ENCODE measurements at places on chromosomes 7 and 10. TPM values are rescaled to one million over a fixed set of nuclear protein-coding genes. Genes with fewer than 3 reads are reported as not detected.
A peak's percentile ranks its signal among the peaks of the same experiment; 100 is the strongest.

The ZNF467 gene
- 1.4 TPM for total RNA-seq

The CLIP2 gene
- total RNA-seq: 96.1 TPM

The MYPN gene
- not detected for total RNA-seq

- H3K4me1 ChIP-seq: peaks cover 12% of the 10 kb centered on the region
- H3K36me3 ChIP-seq: no peaks in the 10 kb centered on the region
- H3K4me3 ChIP-seq: no peak overlapping the region
- H3K27me3 ChIP-seq: no peaks in the 10 kb centered on the region
- no peak overlapping the region for H3K27ac ChIP-seq
Observed at GRCh38 chr10:24706479-24707118, 17.1 kb downstream of the ARHGAP21 start.

DNA sequence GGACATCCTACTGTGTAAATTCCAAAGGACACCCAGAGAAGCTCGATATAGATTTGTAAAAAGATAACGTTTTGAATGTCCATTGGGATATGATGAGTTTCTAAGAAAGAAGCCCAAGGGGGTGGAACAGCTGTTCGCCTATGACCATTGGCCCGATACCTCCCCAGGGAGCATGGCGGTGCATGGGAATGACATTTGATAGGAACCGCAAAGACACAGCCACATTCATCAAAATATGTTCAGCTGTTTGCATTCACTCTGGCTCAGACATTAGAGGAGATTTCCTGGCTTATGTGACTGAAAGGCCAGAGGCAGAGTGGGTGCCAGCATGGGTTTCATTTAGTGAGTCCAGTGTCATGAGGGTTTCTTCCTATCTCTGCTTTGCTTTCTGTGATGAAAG is 56.0 kb upstream of the BAIAP2L1 start:
- H3K4me1 ChIP-seq: no peaks in the 10 kb centered on the region
- peak overlapping the region; percentile 62 for H3K27ac ChIP-seq
- no peak overlapping the region for H3K4me3 ChIP-seq
- DNase-seq: peak; percentile 30

DNA sequence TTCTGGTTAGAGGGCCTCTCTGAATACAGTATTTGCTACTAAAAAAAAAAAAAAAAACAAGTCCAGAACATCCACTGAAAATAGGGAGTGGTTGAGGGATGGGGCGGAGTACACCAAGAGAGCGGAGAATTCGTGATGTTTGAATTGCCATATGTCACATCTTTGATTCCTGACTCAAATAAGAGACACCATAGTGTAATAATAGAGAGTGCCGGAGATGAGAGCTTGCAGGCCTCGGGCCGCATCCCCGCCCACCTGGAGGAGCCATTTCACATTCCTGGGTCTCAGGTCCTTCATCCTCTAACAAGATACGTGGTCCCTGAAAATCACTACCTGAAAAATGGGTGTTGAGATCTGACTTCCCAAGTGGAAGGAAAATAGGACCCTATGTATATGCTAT is 46.8 kb downstream of the KIAA1549 start:
- H3K36me3 ChIP-seq: peaks cover 10% of the 10 kb centered on the region
- peaks cover 19% of the 10 kb centered on the region for H3K4me1 ChIP-seq
- H3K27me3 ChIP-seq: peaks cover 2% of the 10 kb centered on the region
- H3K4me3 ChIP-seq: no peak overlapping the region

- no peaks in the 10 kb centered on the region for H3K4me1 ChIP-seq
- H3K4me3 ChIP-seq: no peak overlapping the region
- H3K27me3 ChIP-seq: peaks cover 1% of the 10 kb centered on the region
- DNase-seq: no peak
Observed at GRCh38 chr10:69088801-69089501, 1.0 kb downstream of the SRGN start.

DNA sequence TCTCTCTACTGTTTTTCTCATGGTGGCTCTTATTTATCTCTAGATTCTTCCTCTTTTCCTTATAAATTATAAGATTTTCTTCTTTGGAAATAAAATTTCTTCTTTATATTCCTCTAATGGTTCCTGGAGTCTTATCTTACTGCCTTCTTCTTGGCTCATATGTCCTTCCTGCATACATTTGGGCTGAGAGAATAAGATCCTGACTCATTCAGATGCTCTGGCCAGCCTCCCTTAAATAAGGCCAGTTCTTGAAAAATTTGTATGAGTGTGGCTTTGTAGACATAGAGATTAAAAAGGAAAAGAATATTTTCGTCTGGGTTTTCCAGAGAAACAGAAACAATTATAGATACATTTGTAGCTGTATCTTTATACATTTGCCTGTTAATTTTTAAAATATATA is 411.3 kb downstream of the KIF20B start:
- peaks cover 9% of the 10 kb centered on the region for H3K36me3 ChIP-seq
- H3K27me3 ChIP-seq: no peaks in the 10 kb centered on the region
- no peaks in the 10 kb centered on the region for H3K4me1 ChIP-seq
- no peak overlapping the region for H3K27ac ChIP-seq
- H3K4me3 ChIP-seq: no peak overlapping the region
- no peak for DNase-seq

- H3K4me3 ChIP-seq: no peak overlapping the region
- H3K4me1 ChIP-seq: peaks cover 4% of the 10 kb centered on the region
- H3K36me3 ChIP-seq: no peaks in the 10 kb centered on the region
- H3K27me3 ChIP-seq: no peaks in the 10 kb centered on the region
Observed at GRCh38 chr7:116193329-116194087, 16.8 kb upstream of the TES start.

- no peaks in the 10 kb centered on the region for H3K27me3 ChIP-seq
- H3K4me1 ChIP-seq: peaks cover 2% of the 10 kb centered on the region
- H3K36me3 ChIP-seq: no peaks in the 10 kb centered on the region
- H3K27ac ChIP-seq: no peak overlapping the region
Observed at GRCh38 chr10:128930515-128930914, 536.5 kb upstream of the MGMT start.

- peaks cover 4% of the 10 kb centered on the region for H3K27me3 ChIP-seq
- no peaks in the 10 kb centered on the region for H3K36me3 ChIP-seq
- H3K4me1 ChIP-seq: no peaks in the 10 kb centered on the region
- no peak overlapping the region for H3K27ac ChIP-seq
- no peak for DNase-seq
- no peak overlapping the region for H3K4me3 ChIP-seq
Observed at GRCh38 chr7:53398566-53398965, 363.1 kb downstream of the POM121L12 start.

DNA sequence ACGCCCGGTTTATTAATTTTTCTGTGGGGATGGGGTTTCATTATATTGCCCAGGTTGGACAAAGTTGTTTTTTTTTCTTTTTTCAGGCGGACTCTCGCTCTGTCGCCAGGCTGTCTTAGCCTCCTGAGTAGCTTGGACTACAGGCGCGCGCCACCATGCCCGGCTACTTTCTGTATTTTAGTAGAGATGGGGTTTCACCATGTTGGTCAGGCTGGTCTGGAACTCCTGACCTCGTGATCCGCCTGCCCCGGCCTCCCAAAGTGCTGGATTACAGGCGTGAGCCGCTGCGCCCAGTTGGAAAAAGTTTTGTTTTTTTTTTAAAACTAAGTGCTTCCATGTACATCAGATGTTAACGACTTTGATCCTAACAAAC is 542 bp upstream of the ZNF394 start:
- peak overlapping the region; percentile 100 for H3K4me3 ChIP-seq
- DNase-seq: no peak
- peaks cover 3% of the 10 kb centered on the region for H3K36me3 ChIP-seq
- H3K27ac ChIP-seq: peak overlapping the region; percentile 90

DNA sequence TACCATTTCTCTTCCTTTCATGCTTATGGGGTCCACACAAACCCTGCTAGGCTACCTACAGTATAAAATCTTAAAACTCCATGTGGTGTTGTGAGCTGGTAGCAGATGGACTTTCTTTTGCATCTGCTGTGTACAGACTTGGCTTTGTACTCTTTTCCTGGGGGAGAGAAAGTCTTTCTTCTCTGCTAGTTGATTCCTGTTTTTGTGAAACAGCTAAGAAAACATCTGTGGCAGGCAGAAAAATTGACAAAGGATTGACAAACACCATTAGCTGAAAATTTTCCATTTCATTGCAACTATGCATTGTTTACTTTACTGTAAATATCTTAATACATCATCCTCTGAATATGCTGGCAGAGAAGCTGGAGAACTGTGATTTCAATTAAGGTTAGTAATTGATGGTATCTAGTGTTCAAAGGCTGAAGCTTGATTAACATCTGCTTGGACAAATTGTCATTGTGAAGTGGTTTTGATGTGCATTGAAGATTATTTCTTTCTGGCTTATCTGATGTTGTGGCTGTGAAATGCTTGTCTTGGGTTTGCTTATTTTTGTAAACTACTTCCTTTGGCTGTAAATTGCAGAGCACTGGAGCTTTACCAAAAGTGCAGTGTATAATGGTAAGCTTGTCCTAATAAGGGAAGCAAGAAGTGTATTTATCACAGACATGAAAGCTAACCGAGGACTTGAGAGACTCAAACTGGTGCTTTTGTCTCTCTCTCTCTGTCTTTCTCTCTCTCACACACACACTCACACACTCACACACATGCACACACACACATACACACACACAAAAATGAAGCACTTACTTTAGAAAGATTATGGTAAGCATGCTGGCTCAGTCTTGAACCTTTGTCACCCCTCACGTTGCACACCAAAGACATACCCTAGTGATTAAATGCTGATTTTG is at the start of gene FOXP2:
Gene FOXP2 (plus strand): TSS at position 660 of the 908 bp plus-strand sequence. CDS start 11,697 bp downstream, outside the sequence.
- no peak for DNase-seq
- no peaks in the 10 kb centered on the region for H3K36me3 ChIP-seq
- H3K27me3 ChIP-seq: no peaks in the 10 kb centered on the region
- no peak within 1 kb of the TSS for H3K4me3 ChIP-seq
- H3K4me1 ChIP-seq: peaks cover 24% of the 10 kb centered on the region

- peaks cover 9% of the 10 kb centered on the region for H3K36me3 ChIP-seq
- no peaks in the 10 kb centered on the region for H3K27me3 ChIP-seq
- DNase-seq: no peak
- no peak overlapping the region for H3K4me3 ChIP-seq
Observed at GRCh38 chr7:67341153-67341768, 344.6 kb downstream of the TYW1 start.

DNA sequence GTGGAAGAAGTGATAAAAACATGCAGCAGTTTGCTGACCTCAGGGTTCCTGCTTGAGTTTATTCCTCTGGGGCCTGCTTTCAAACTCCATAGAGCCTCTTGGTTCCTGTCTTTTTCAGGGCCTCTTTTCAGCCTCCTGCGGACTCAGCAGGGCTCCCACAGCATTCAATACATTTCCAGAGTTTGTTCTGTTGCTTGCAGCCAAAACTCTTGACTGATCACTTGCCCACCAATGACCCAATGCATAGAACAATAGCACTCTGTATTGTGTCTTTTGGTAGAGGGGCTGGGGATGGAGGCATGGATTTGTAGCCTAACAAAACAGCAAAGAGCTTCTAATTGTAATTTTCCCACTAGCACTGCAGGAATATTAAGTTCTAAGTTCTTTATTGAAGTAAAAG is 50.8 kb upstream of the CREB5 start:
- no peak overlapping the region for H3K4me3 ChIP-seq
- peaks cover 6% of the 10 kb centered on the region for H3K4me1 ChIP-seq
- H3K36me3 ChIP-seq: peaks cover 11% of the 10 kb centered on the region
- H3K27ac ChIP-seq: no peak overlapping the region
- peaks cover 2% of the 10 kb centered on the region for H3K27me3 ChIP-seq

DNA sequence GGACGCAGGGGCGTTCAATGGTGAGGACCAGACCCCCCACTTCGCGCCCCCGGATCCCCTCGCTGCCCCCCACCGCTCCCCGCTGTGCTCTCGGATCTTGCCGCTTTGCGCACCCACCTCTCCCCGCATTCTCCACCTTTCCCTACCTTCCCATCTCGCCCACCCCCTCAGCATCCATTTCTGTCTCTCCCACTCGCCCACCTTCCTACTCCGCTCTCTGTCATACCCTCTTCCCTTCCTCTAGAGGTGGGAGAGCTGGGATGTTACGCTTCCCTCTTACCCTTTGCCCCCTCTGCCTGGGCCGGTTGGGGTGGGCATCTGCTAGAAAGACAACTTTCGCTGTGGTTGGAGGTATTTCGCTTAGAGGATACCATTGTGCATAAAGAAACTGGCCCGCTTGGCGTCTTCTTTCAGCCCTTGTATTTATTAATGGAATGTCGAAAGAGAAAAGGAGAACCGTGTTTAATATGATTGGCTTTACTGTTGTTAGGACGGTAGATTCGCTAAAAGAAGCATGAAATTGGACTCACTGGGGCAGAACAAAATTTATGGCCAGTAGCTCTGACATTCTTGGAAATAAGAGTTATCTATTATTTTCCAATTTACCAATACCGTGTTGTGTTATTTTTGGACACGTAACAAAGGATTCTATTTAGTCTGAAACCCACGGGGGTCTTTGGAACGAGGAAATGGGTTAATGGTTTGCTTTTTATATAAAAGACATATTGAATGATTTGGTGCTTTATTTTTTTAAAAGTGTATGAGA is 873 bp downstream of the PRKAR2B start:
- H3K27ac ChIP-seq: peak overlapping the region; percentile 79
- peak overlapping the region; percentile 95 for H3K4me3 ChIP-seq
- H3K27me3 ChIP-seq: peaks cover 5% of the 10 kb centered on the region
- DNase-seq: no peak
- H3K36me3 ChIP-seq: peaks cover 5% of the 10 kb centered on the region

DNA sequence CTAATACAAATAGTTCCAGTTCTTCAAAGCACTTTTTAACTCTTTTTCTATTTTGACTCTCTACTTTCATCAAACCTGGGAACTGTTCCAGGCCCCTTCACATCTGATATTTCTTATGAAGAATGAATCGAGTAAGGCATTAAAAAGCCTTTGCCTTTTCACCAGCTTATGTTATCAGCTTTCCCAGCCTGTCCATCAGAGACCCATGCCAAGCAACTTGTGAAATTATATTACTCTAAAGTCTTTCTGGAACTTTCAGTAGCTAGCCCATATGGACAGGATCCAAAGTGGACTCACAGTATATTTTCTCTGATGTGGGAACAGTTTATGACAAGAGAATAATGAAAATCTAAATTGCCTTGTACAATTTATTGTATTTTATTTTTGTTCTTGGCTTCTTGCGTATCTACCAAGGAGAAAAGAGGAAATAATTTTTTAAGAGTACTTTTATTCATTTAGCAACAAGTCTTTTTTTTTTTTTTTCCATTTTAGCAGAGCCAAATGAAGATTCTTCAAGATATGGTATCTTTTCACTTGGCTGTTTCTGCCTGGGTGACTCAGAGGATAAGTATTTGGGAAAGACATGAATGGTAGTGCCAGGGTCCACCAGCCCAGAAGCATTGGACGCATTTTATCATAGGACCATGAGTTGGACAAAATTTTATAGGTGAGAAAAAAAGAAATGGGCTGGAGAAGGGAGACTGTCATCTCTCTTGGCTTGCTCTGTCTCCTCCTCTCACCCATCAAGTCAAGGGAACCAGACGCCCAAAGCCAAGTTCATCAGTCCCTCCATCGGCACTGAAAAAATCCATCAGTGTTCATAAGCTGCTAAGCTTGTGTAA is 195.8 kb upstream of the NEBL start:
- no peaks in the 10 kb centered on the region for H3K4me1 ChIP-seq
- DNase-seq: no peak
- no peak overlapping the region for H3K4me3 ChIP-seq
- H3K27me3 ChIP-seq: peaks cover 5% of the 10 kb centered on the region
- H3K27ac ChIP-seq: no peak overlapping the region
- no peaks in the 10 kb centered on the region for H3K36me3 ChIP-seq
